Kidney epithelial cell (primary cell): ENCODE measurements at places on chromosomes 1 and 21. TPM values are rescaled to one million over a fixed set of nuclear protein-coding genes. Genes with fewer than 3 reads are reported as not detected.

DNA sequence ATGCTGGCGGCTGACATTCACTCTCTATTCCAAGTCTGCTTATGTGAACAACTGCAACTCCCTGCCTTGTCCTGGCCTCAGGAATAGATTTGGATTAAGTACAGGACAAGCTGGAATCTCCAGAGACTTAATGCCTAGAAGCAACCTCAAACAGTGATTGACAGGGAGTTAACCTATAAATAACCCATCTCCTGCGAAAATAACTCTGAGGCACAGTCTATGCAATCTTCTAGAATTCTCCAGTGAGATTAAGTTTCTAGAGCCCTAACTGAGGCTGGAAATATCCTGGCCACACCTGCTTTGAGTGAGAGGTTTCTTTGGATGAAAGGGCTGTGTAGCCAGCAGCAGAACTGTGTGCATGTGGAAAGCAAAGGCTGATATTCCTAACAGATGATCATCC, 25.3 kb upstream of the ATP1A1 start:
- no peak for DNase-seq

- DNase-seq, result no peak
Observed at GRCh38 chr1:41476807-41477361, 7.6 kb downstream of the EDN2 start.

Gene ERRFI1
- total RNA-seq, result 61.5 and 66.4 TPM in 2 replicates

Gene CACNA1E
- under 0.01 and 0.08 TPM in 2 replicates for total RNA-seq

Gene FAM72B
- total RNA-seq, result 0.82 and 1.5 TPM in 2 replicates

GRCh38 chr21:20822666-20823065, 175.5 kb upstream of the NCAM2 start:
- no peak for DNase-seq

Gene DDOST
- total RNA-seq, result 327 and 347 TPM in 2 replicates

- DNase-seq, result no peak
Observed at GRCh38 chr1:75952016-75952415, 19.8 kb upstream of the ASB17 start.

DNA sequence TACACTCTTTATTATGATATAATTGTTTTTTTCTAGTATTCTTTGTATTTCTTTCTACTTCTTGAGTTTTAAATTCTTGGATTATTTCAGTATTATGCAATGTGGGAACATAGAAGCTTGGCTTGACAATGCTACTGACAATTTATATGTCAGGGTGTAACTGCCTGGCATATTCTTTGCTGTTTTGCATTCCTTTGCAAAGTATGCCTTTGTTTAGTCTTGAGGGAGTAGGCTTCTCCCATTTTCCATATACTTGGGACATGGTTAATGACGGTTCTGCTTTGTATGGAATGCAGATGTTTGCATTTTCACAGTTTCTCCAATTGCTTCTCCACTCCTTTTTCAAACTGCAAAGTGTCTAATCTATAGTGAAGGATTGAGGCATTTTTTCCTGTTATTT, 109.8 kb downstream of the HMCN1 start:
- DNase-seq, result no peak

GRCh38 chr1:208347191-208347590, 103.0 kb upstream of the PLXNA2 start:
- DNase-seq, result no peak

DNA sequence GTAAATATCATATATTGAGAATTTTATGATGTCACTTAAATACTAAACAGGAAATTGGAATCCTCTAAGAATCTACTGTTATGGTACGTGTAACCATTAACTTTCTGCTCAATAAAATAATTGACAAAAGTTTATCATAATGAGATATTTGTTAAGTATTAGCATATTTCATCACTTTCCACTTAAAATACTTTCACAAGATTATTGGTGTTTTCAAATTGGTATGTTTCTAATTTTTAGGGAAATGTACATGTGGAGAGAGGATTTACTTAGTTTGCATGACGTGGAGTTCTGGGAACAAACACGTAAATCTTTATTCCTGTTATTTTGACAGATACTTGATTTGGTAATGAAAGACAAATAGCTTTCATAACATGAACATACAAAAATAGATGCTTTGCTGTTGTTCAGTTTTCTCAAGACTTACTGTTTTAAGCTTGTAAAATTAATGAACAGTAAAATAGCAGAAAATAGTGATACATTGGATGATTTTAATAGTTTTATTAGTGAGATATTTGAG, 1.6 kb downstream of the SRSF11 start:
- DNase-seq, result no peak

- no peak for DNase-seq
Observed at GRCh38 chr1:156336242-156336641, 1.9 kb downstream of the CCT3 start.

DNA sequence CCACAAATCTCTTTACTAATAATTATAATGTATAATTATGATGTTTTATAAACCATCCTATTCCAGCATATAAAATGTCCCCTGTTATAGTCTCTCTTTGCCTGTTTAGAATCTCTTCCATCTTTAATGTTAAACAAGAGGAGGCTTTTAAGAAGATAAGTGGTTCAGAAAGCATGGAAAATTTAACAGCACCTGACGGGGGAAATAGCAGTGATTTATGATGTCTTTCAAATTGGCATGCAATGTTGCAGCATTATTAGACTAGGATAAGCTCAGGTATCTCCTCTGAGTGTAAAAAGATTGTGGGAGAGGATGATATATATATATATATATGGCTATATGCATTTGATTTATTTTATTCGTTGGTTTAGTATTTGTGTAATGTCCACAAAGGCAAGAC, 24.4 kb downstream of the GIPC2 start:
- no peak for DNase-seq

Gene FHAD1
- total RNA-seq, result 0.21 and 0.27 TPM in 2 replicates

GRCh38 chr1:2875707-2876561, 74.4 kb upstream of the TTC34 start:
- DNase-seq, result no peak

Gene EXO5
- 10.4 and 10.7 TPM in 2 replicates for total RNA-seq

DNA sequence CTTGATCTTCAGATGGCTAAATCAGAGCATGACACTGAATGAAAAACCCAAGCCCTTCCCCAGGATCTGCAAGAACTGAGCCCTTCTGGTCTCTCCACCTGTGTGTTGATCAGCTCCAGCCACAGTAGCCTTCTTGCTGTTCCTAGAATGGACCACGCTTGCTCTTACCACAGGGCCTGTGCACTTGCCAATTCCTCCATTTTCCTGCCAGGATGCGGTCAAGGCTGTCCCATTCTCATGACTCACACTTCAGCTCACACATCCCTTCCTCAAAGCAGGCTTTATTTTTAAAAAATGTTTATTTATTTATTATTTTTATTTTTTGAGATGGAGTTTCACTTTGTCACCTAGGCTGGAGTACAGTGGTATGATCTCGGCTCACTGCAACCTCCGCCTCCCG, 43.6 kb upstream of the GRHL3 start:
- no peak for DNase-seq

DNA sequence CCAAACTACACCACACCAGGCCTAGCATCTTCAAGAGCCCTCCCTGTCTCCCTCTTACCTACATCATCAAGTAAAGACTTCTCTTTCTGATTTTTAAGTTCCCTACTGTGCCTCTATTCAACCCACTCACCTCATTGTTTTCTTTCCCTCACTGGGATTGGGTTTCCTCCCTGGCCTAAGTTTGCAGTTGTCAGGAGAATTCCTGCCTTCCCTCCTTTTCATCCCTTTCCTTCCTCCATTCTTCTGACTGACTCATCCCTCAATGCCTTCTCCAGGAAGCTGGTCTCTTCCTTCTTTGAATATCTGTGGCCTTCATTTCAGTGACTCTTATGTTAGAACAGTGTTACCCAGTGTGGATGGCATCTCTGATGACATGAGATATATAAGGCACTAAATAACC, 139.9 kb upstream of the KIAA0040 start:
- no peak for DNase-seq

DNA sequence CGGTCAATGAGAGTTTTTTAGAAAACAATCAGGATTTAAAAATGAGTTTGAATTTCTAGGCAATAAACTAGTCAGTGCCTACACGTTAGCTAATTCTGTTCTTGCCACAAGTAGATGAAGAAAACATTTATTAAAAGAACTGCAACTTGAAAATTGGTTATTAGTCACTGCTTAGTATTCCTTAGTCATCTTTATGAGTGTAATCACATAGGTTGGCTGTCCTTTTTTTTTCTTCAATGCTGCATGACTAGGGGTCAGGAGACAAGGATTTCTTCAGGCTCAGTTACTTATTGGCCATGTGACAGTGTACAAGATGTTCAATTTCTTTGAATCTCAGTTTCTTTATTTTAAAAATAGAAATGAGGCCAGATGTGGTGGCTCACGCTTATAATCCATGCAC, 17.1 kb downstream of the SOAT1 start:
- peak; percentile 82 for DNase-seq

Gene NDC1
- 22.8 and 24.6 TPM in 2 replicates for total RNA-seq

DNA sequence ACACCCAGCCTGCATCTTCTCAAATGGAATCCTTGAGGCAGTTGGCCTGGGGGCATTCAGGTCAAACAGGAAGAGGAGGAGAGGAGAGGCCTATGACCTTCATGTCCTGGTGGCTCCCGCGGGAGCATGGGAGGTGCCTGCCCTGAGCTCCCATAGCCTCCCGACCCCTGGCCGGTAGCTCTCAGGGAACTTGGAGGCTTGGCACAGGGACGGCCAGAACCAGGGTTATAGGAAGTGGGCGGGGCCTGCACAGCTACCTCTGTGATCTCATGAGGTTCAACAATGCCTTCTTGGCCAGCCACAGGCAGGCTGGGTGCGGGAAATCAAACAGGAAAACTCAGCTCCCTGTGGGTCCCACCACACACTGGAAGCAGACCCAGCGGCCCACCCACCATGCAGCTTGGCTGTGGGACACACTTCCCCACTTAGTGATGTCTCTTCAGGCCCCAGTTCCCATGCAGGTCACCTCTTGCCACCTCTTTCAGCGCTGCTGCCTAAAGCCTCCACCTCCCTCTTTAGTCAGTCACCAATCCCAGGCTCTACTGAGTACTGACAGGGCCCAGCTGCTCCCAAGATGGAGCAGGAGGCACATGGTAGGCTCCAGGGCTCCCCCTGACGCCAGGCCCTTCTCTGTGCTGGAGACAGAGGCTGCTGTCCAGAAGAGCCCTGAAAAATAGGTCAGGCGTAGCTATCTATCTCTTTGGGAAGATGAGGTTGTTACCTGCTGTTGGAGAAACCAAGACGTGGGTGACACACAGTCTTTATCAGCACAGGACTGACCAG, at the start of gene SLFNL1:
TSS of gene SLFNL1 (minus strand) at position 200 of the 783 bp plus-strand sequence. CDS start 1,065 bp downstream, outside the sequence.
- DNase-seq, result no peak

Gene OPN3
- total RNA-seq, result 25.7 and 29.8 TPM in 2 replicates

Gene FMO4
- total RNA-seq, result 0.84 and 1.8 TPM in 2 replicates

GRCh38 chr1:168774241-168774640, 45.2 kb upstream of the DPT start:
- DNase-seq, result no peak

Gene TPTE
- total RNA-seq, result not detected in 2 replicates

DNA sequence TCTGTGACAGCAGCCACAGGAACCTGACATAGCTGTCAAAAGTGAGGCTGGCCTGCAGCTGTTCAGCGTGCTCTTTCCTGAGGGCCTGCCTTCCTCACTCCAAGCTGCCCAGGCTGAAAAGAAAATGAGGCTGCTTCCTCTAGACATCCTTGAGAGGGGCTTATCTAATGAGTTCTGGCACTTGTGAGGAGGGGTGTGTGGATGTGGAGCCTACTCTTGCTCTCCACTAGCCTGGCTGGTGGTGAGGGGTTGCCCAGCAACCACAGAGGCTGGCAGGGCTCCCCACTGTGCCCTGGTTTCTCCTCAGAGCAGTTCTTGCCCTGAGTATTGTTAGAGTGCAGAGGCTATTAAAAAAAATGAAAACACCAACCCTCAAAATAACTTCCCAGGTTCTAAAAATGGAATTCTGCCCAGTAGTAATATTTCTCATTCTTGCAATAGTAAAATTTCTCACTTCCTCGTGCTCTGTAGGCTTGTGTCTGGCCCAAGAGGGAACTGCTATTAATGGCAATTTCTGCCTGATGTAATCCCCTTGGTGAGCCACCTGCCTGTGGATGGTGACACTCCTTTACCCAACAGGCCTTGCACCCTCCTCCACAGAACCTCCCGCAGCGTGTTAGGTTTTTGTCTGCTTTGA, 52.6 kb upstream of the EPS8L3 start:
- no peak for DNase-seq

GRCh38 chr1:244019982-244020485, 31.0 kb upstream of the ZBTB18 start:
- no peak for DNase-seq

- no peak for DNase-seq
Observed at GRCh38 chr1:5670590-5671350, 321.5 kb downstream of the NPHP4 start.

Gene C1orf226
- total RNA-seq, result 3.7 and 3.9 TPM in 2 replicates

GRCh38 chr1:33234131-33234530, 22.2 kb upstream of the ZNF362 start:
- no peak for DNase-seq

GRCh38 chr1:232728507-232729263, 76.5 kb upstream of the MAP10 start:
- DNase-seq, result no peak

GRCh38 chr21:32214654-32215305, 64.1 kb downstream of the MIS18A start:
- DNase-seq, result no peak

DNA sequence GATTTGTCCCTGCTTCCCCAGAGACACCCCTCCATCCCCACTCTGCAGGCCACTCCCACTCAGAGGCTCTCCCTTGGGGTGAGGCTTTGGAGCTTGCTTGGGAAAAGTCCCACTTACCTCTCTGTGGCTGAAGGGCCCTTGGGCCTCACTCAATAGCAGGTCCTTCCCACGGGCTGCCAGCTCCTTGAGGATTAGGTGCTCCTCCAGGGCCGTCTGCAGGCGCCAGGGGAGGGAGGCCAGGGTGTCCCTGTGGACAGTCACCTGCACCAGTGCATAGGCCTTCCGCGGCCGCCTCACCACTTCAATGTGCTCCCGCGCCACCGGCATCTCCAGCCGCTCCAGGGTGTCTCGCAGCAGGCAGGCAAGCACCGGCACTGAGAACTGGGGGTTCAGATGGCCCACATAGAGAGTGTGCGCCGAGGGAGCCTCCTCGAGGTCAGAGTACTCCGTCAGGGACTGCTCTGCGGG, 1.4 kb downstream of the SLFNL1 start:
- DNase-seq, result no peak

- no peak for DNase-seq
Observed at GRCh38 chr21:31502537-31503143, 156.9 kb upstream of the SOD1 start.

Gene IFNLR1
- 6.7 and 8.6 TPM in 2 replicates for total RNA-seq

DNA sequence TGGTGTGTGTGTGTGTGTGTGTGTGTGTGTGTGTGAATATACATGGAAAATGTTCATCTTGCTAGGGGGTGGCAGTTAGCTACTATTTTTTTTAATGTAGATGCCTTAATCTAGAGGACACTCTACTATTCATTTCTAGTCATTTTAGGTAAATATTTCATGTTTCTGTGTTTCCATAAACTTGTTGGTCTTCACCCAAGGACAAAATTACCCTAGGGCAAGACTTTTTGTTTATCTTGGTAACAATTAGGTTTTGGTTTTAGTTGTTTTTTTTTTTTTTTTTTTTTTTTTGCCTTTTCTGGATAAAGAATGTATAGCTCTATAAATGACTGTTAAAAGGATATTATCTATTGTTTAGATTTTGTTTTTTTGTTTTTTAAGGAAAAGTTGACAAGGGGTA, 32.2 kb downstream of the CLEC20A start:
- DNase-seq, result no peak
